ENCODE measurements at places on chromosomes 5 and 9. TPM values are rescaled to one million over a fixed set of nuclear protein-coding genes. Genes with fewer than 3 reads are reported as not detected.

The TEK gene
- 33.0 TPM for polyA plus RNA-seq

The SPATA9 gene
- polyA plus RNA-seq: 1.4 TPM

The PLK2 gene
- polyA plus RNA-seq: 179 TPM

The VCAN gene
- polyA plus RNA-seq: 305 TPM

All from renal pelvis (tissue), 12 donors.